Forelimb muscle (tissue), 1 donor: ENCODE measurements at places on chromosomes 3 and 15. TPM values are rescaled to one million over a fixed set of nuclear protein-coding genes. Genes with fewer than 3 reads are reported as not detected.

The GCNT3 gene
- polyA plus RNA-seq, result 0.23 TPM

The GDPGP1 gene
- polyA plus RNA-seq, result 2.4 TPM

The SENP8 gene
- 5.9 TPM for polyA plus RNA-seq

The SCG5 gene
- polyA plus RNA-seq, result 8.5 TPM

The ERC2 gene
- 1.2 TPM for polyA plus RNA-seq

The KBTBD12 gene
- 25.6 TPM for polyA plus RNA-seq

The PPP2R3A gene
- polyA plus RNA-seq, result 66.8 TPM

The TM4SF18 gene
- polyA plus RNA-seq, result 10.5 TPM

DNA sequence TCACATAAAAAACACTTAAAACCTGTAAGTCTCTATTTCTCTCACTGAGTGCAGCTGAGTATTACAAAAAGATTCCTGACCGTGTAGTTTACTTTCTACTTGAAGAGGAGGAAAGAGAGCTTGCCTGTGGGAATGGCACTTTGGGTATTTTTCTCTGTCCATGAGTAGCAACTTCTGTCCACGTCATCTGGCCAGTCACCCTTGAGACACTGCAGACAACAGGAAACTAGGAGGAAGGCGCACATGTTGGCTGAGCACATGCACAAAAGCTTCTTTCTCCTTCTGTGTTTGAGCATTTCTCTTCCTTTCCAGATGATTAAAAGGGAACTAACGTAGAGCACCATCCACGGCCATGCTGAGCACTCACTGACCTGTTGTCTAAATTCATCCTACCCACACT is 19.7 kb downstream of the STARD5 start:
- no peak for DNase-seq

- DNase-seq, result no peak
These were observed 908 bp upstream of the RAB43 start for GRCh38 chr3:129122412-129123011.

DNA sequence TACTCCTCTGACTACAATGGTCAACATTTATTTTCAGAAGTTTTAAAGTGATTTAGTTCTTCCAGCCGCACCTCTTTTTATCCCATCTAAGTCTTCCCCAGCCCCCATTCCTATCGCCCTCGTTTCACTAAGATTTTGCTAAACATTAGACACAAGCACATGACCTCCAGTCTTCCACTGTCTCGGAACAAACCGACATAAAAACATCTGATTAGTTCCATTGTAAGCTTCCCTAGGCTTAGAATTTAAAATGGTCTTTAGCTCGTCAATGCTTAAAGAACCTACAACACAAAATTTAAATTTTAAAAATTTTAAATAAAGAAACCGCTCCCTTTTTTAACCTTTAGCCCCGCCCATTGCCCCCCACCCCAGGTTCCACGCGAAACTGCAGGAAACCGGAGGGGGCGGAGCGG is 284 bp upstream of the TSC22D2 start:
- DNase-seq, result no peak

GRCh38 chr3:141346418-141346817 is 21.9 kb upstream of the ZBTB38 start:
- DNase-seq, result no peak

DNA sequence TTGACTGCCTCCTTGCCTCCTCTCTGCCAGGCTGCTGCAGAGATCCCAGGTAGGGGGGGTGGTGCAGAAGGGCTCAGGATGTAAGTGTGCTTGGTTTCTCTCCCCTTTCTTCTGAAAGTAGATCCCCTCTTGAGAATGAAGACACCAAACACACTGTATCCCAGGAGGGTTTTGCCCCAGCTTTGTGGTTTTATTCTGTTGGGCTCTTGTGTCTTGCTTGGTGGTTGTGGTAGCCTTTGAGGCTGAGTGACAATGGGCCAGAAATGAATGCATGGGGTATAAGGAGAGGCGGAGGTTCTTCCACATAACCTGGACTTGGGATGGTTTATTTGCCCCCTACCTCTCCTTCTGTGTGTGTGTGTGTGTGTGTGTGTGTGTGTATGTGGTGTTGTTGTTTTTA is 5.7 kb downstream of the PDIA5 start:
- no peak for DNase-seq

DNA sequence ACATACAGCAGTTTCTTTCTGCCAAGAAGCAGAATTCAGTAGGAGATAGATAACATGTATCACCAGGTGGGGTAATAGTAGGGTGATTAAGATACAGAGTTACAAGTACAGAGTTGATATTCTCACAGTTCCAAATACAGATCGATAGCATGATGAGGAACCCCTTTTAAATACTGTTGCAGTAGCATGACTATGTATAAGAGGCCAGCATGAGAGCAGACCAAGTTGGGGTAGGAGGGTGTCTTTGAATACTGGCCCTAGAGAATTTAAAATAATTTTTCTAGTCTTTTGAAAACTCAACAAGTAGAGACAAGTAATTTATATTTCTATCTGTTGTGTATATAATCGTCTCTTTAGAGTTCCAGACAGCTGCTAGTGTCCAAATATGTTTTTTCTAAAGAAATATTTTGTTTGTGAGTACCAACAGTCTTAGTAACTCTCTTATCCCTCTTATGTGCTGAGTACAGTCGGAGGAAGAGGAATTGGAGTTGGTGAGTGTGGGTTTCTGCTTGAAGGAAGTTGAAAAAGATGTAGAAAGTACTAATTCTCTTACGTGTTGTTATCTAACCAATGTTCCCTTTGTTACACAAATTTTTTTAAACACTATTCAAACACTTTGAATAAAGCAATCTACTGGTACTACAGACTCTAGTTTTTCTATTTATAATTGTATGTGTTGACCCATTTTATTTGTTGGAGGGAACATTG is 30.2 kb downstream of the LYSMD4 start:
- no peak for DNase-seq

GRCh38 chr15:49438962-49439631 is 16.1 kb downstream of the FGF7 start:
- DNase-seq, result no peak

DNA sequence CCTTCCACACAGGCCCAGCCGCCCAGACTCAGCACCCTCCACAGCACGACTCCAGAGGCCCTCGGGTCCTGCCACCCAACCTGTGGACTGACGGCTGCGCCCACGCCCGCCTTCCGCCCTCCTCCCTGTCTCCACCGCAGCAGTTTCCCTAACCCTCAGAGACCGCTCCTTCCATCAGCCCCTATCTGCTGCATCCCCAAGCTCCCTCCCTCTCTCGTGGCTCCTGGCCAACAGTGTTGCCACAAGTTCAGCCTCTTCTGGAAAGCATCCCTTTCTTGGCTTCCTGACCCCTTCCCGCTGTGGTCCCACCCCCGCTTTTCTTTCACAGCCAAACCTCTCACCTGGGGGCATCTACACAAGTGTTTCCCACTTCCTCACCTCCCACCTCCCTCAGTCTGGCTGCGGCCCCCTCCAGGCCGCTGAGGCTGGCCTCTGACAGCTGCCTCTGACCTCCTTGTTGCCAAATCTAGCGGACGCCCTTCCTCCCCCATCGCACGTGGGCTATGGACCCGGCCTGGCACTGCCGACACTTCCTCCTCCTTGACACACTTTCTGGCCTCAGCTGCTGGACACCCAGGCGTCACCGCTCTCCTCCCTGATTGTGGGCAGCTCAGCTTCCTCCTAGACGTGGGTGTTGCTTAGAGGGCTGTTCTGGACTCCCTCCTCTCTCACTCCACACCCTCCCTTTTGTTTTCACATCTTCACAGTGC is 168.8 kb upstream of the TLE3 start:
- no peak for DNase-seq

GRCh38 chr3:1356101-1356500 is 263.3 kb downstream of the CNTN6 start:
- DNase-seq, result no peak

DNA sequence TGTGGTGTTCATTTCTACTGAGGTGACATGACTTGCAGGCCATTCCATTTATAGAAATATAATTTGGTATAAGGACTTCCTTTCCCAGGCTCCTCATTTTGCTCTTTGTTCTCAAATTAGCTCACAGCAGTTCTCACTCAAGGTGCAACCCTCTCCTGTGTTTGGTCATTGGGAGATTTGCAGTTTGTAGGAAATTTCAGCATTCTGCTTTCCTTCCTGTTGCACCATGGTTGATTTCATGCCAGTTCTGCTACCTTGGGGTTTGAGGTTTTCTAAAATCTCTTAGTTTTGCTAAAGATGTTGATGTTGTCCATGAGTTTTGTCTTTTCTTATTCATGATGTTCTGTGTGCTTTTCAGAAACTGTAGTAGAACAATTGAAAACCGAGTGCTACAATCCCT is 65.7 kb upstream of the PROK2 start:
- no peak for DNase-seq

GRCh38 chr3:152281133-152281713 is 12.5 kb downstream of the MBNL1 start:
- DNase-seq, result no peak

- no peak for DNase-seq
These were observed 1.1 kb upstream of the WWTR1 start for GRCh38 chr3:149658744-149659497.

GRCh38 chr15:75140080-75140879 is 61.4 kb upstream of the C15orf39 start:
- no peak for DNase-seq

- no peak for DNase-seq
These were observed 649 bp upstream of the PLOD2 start for GRCh38 chr3:146161663-146162002.

DNA sequence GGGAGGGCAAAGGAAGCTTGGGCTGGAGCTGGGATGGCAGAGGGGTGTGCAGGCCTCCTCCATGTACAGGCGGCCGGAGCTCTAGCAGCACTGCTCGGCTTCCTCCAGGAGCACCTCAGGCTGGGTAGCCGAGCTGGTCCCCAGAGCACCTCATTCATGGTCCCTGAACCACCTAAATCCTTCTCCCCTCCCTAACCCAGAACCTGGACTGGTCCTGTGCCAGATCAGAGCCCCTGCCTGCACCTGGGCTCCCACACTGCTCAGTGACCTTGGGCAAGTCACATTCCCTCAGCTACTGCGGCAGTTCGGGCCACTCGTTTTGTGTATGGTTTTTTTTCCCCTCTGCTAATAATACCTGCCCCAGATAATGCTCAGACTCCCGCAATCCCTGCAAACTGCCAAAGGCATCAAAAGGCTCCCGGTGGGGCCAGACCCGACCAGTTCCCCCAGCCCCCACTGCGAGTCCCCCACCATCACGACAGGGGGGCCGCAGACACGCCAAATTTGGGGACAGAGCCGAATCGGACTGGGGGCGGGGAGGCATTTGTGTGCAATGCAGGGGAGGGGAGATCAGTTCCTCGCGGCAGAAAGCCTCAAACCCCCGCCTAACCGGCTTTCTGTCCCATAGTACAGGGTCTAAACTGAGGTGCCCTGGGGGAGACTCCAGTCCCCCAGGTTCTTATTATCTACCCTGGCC is 1.3 kb downstream of the SEMA7A start:
- no peak for DNase-seq

- DNase-seq, result no peak
These were observed 28.6 kb upstream of the VEPH1 start for GRCh38 chr3:157531771-157532170.

DNA sequence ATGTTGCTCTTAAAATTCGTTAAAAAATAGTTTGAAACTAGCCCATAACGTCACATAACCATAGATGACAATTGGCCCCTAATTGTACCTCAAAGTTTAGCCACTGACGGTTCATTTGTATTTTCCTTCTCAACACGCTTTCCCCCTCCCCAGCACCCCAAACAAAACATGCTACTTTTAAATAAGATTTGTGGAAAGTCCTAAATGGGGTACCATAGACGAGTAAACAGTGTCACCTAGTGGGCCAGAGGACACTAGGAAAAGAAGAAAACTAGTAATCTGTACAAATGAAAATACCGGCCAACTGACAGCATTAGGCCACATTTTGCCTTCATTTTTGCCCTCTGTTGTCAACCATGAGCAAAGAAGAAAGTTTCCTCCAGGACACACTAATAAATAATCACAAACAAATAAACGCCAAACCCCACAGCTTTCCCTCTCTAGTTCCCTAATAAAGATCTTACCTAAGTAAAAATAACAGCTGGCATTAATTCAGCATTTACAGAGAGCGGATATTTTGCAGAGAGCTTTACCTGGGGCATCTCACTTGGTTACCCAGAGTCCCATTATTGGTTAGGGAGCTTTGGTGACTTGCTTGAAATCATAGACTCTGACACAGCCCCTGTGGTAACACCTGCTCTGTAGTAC is 175.1 kb upstream of the ATP11B start:
- peak; percentile 24 for DNase-seq

DNA sequence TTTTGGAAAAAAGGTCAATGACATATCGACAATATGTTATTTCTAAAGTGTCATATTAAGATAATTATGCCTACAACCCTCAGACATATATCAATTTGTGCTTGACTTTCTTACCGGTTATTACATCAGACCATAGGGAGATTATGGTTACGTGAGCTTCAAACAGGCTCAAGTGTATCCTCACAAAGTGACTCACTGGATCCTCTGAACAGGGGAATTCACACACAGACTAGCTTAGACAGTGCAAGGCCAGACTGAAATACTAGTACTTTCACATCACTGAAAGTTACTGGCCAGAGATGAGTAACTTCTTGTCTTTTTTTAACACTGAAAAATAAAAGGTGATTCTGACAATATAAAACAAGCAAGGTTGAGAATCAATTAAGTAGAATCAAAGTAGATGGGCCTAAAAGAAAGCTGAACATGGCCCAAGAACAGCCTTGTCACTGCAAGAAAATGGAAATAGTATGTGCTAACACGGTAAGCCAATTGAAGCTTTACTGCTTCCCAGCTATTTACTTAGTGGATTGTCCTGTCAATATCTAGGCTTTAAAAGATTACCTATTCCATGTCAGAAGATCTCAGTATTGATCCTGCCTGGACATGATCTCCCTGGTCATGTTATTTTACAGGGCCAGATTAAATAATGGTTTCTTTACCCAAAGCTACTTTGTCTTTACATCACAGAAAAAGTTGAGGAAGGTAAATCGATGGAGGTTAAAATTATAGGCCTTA is 848.6 kb downstream of the ROBO1 start:
- DNase-seq, result no peak

GRCh38 chr3:149145974-149146373 is 16.5 kb downstream of the HPS3 start:
- no peak for DNase-seq
